ENCODE measurements at places on chromosomes 1 and 21.

GRCh38 chr1:84300501-84300900 lies 1.0 kb upstream of the SAMD13 start:
- no peak for DNase-seq

DNA sequence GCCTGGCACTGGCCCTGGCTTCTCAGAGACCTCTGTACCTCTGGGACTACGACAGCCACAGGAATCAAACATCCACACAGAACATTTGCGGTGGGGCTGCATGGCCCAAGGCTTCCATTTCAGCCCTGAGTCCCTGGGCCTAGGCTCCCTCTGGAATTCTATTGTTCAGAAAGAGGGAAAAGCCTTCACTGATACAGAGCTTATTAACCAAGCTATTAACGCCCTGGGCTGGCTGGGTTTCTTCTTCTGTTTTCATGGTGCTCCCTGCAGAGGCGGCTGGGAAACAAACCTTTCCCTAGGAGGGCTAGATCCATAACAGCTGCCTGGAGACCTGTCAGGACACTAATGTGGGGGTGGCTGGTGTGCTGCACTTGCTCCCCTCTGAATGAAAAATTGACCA lies 88.2 kb downstream of the KAZN start:
- DNase-seq = no peak

GRCh38 chr1:232468249-232468648 lies 161.7 kb downstream of the SIPA1L2 start:
- DNase-seq = no peak

GRCh38 chr1:37480581-37481288 lies 6.4 kb downstream of the ZC3H12A start:
- DNase-seq = no peak

DNA sequence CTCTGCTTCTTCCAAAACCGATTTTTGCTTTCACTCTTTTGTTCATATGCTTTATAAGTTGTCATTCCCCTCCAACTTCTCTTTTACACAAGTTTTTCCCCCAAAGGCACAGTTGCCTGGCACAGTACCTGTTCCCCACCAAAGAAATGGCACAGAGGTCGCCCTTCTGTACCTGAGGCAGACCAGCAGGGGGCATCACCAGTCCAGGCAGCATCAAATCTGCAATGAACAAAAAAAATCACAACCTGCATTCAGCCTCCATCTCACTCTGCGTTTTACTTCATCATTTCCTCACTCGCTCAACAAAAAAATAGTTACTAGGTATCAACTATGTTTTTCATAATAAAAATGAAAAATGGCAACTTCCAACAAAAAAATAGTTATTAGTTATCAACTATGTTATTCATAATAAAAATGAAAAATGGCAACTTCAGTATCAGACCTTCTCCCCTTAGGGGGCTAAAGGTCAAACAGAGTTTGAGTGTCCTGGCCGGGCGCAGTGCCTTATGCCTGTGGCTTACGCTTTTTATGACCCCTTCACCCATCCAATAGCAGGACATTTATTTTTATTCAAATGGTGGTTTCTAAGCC lies 4.1 kb downstream of the EIF2D start:
- DNase-seq = peak; percentile 7

DNA sequence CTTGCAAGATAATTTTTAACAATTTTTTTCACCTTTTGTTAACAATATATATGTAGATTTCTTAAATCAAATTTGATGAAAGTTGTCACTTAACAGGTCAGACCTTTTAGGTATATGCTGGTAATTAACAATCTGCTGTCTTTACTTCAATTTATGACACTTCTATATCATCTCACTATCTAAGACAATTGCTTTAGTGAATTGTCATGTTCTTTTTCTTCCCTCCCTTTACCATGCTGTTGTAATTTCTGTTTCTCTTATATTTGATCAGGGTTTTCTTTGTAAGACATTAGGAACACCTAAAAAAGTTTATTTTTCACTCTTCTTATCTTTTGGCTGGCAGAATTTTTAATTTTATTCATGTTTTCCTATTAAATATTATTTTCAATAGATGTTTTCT lies 2.0 kb downstream of the IFI16 start:
- DNase-seq = no peak

GRCh38 chr1:36070349-36070748 lies 13.5 kb upstream of the TEKT2 start:
- DNase-seq = no peak

DNA sequence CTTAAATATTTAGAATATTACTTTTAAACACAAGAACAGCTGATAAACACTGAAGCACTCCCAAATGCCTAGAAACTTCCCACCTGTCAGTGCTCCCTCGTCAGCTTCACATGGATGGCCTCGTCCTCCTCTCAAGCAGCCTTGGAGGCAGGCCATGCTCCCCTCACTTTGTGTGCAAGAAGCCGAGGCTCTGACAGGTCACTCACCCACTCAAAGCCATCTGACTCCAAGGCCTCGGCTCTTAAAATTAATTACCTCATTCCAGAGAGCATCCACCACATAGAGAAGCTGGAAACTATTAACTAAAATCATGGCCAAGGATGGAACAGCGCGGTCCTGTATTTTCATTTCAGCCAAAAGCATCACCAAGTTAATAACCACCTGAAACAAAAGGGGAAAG lies 17.8 kb downstream of the LBR start:
- no peak for DNase-seq

DNA sequence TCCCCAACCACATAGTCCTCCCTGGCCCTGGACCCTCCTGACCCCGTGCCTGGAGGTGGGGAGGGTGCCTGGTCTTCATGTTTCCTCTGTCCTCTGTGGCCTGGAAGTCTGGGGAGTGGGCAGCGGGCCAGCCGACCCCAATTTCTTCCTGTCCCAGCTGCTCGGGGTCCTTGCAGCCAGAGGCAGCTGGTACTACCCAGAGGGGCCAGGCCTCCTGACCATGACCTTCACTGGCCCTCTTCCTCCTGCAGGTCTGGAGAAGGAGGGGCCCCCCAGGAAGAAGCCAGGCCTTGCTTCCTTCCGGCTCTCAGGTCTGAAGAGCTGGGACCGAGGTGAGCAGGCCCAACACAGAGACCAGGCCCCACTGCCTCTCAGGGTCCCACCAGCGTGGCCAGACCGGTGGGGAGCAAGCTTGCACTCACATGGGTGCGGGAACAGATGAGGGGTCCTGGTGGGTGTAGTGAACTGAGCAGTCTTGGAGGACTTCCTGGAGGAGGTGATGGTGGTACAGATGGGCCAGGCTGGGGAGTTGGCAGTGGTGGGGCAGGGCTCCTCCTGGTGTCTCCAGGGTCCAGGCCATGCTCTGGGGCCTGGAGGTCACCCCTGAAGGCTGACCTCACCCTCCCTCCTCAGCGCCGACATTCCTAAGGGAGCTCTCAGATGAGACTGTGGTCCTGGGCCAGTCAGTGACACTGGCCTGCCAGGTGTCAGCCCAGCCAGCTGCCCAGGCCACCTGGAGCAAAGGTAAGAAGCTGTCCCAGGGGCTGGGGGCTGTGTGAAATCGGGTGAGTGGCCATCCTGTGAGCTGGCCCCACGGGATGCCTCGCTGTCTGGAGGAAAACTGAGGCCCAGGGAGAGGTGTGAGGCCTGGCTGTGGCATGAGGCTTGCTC lies 32.7 kb downstream of the TRIM11 start:
- no peak for DNase-seq

- DNase-seq = no peak
These were observed 558 bp downstream of the PFKL start for GRCh38 chr21:44300262-44300959.

DNA sequence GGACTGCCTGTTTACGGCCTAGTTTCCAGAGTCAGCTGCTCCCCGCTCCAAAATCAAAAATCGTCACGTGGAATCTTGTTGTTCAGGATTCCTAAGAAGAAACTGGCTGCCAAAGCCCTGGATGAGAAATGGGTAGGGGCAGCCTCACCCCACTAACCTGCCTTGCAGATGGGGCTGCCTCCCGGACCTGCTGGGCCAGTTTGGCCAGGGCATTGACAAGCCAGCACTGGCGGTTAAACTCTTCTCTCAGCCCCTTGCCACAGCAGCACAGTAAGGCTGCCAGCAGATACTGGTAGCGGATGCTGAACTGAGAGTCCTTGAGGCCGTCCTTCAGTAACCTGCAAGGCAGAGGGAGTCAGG lies 31.6 kb upstream of the PPP1R15B start:
- DNase-seq = no peak

DNA sequence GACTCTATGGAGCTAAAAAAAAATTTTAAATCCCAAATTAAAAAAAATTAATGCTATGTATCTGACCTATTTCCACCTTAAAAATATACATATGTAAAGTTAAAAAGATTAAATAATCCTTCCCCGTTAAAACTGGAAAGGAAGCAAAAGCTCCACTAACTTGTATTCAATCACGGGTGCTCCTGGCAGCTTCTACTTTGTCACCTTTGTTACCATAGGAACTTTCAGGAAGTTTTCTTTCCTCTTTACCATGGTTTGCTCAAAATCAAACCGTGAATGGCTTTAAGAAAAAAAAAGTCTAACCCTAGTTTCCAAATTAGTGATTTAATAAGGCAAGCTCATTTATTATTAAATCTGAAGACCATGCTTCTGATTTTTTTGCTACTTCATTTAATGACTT lies 3.5 kb downstream of the GPATCH2 start:
- DNase-seq = no peak

GRCh38 chr21:19340303-19340702 lies 936.7 kb upstream of the TMPRSS15 start:
- DNase-seq = no peak

DNA sequence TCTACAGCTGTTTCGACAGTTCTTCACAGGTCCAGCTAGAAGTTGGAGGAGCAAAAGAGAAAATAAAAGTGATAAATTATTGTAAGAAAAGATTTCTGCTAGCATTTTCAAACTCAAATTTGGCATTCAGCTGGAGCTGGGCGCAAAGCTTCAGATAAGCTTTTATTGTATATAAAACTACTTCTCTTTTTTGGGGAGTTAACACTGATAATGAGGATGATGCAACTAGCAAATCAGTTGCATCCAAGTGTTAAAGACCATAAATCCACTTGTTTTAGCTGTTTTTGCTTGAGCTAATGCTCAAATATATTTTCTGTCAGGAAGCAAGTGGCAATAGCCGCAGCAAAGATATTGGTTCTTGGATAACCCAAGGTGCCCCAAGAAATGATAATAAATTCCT lies 127.1 kb upstream of the PKN2 start:
- DNase-seq = no peak

DNA sequence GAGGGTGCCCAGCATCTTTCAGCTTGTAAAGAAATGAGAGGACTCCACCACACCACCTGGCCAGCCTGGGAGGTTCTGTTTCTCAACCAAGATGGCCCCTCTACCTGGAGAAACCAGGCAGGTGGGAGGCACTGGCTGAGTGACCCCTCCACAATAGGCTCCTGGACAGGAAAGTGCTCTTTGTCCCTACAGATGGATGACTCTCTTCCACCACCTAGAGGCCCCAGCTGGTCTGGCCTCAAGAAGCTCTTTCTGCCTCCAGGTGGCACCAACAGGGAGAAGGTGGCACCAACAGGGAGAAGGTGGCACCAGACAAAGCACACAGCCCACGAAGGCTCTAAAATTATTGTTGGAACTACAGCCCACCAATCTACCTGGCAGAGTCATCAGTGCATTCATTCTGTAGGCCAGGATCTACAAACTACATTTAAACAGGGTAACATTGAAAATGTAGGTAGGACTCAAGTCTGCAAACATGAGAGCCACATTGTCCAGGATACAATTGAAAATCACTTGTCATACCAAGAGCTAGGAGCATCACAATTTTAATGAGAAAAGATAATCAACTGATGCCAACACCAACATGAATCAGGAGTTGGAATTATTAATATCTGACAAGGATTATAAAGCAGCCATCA lies 14.4 kb downstream of the TMPRSS3 start:
- DNase-seq = peak; percentile 74

GRCh38 chr1:234721476-234722269 lies 111.7 kb upstream of the IRF2BP2 start:
- DNase-seq = no peak

DNA sequence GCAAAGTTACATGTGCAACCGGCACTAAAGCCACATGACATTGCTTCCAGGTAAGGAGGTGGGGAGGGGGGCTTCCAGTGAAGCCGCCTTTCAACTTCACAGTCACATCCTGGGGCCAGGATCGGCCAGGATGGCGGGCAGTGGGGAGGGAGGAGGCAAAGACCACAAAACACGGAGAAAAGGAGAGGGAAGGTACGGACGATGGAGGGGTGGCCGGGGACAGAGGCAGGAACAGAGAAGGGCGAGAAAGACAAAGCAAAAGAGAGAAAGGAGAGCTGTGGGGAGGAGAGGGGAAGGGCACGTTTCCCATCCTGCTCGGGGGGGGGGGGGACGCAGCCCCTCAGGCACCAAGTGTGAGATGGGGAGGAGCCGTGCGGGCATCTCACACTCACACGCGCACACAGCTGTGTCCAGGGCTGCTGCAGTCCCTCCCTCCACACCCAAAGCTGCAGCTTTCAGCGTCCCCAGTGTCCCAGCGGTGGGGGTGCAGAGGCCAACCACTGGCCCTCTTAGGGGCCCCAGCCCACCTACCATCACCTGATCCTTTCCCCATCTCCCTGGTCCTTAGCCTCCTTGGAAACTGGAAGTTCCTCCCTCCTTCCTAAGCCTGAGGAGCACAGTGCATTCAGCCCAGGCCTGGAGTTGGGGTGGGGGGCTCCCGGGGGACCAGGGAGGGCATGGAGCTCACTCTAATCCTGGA lies 2.4 kb downstream of the SH2D5 start:
- DNase-seq = no peak

DNA sequence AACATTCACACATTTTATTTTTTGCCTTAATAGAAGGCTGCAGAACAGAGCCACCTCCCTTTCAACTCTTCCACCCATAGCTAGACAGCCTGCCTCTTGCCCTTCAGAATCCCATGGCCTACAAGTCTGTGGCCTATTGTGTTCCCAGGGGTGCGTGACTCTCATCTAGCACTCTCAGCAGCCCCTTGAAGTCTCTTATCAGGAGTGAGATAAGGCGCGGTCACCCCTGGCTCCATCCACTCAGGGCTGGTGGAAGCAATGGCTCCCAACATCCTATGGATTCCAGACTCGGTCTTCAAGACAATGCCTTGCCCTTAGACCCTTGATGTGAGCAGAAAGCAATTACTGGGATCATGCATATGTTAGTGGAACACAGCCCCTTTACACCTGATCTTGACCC lies 264.1 kb upstream of the GREM2 start:
- DNase-seq = no peak

- DNase-seq = no peak
These were observed 12.4 kb downstream of the OXCT2 start for GRCh38 chr1:39758556-39759435.

GRCh38 chr1:236623371-236624166 lies 19.3 kb upstream of the HEATR1 start:
- no peak for DNase-seq
